Activated T-cell treated with anti-CD3 and anti-CD28 coated beads, Interleukin-2, amount 50 U/mL, for 48 hours (primary cell): ENCODE measurements at places on chromosomes 5 and 9.

GRCh38 chr9:133700819-133701320 is 37.3 kb downstream of the SARDH start:
- DNase-seq = no peak

GRCh38 chr5:106601620-106602019 is 1069.1 kb downstream of the EFNA5 start:
- no peak for DNase-seq

DNA sequence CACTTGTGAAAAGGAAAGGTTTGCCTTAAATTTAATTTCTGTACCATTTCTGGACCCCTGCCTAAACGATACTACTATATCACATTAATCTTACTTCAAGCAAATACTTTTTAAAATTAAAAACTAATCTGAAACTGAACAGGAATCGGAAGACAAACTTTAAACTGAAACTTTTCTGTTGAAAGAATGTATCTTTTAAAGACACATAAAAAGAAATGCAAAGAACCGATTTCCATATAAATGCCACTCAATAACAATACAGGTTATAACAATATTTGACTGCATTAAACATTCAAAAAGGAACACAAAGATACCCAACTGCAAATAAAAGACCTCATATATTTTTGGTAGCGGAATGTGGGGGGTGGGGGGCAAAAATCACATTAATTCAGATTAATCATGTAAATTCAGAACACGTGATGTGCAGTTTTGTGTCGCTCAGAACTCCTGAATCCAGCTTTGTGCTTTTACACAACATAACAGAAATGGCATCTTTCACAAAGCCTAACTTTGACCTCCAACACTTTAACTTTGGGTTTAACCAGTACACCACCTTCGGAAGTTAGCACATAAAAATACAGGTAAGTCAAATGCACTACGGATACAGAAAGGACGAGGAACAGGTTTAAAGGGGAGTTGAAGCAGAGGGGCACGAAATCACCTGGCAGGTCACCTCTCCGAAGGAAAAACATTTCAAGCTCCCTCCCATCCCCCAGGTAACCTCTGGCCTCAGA is 925 bp downstream of the LIFR start:
- no peak for DNase-seq

- no peak for DNase-seq
Observed at GRCh38 chr9:32716955-32717543, 66.3 kb upstream of the TMEM215 start.

GRCh38 chr5:120545007-120545406 is 80.9 kb downstream of the PRR16 start:
- no peak for DNase-seq

- no peak for DNase-seq
Observed at GRCh38 chr5:58407042-58407719, 52.7 kb downstream of the PLK2 start.

GRCh38 chr9:27838876-27839275 is 265.6 kb upstream of the C9orf72 start:
- no peak for DNase-seq

DNA sequence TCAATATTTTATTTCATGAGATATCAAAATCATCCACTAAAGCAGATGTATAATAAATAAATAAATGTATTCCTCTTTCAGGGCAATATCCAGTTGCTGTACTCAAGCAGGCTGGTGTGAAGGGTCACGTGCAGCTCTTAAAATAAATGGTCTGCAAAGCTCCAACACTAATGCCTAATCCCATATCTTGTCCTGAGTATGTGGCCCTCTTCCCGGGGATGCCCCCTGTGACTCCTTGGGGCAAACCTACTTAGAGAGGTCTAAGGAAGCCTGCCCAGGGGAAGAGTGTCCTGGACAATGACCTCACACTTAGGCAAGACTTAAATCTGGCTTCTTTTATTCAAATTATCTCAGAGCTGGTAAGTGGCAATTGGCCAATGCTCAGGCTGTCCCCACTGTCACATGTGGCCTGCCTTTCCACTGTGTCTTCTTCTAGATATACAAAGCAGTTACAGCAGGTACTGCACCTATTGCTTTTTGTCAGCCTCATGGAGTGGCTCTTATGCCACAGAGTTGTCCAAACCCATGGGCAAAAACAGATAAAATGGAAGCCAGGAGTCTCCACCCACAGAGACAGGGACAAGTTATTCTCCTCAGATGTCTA is 55.3 kb downstream of the SEMA5A start:
- no peak for DNase-seq

GRCh38 chr9:37997636-37998374 is 71.2 kb downstream of the SHB start:
- DNase-seq = no peak

DNA sequence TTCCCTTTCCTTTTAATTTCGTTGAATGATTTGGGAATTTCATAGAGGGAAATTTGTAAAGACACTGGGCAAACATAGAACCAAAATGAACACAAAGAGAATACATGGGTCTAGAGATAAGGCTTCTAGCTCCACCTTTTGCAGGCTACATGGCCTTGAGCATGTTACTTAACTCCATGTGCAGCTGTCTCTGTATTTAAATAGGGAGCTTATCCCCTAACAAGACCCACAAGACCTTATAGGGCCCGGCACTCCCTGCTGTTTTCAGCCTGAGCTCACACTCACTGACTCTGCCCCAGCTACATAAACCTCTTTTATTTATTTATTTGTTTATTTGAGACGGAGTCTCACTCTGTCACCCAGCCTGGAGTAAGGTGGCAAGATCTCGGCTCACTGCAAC is 30.6 kb upstream of the TLE1 start:
- DNase-seq = no peak

GRCh38 chr5:66602621-66603020 is 6.4 kb downstream of the MAST4 start:
- no peak for DNase-seq

DNA sequence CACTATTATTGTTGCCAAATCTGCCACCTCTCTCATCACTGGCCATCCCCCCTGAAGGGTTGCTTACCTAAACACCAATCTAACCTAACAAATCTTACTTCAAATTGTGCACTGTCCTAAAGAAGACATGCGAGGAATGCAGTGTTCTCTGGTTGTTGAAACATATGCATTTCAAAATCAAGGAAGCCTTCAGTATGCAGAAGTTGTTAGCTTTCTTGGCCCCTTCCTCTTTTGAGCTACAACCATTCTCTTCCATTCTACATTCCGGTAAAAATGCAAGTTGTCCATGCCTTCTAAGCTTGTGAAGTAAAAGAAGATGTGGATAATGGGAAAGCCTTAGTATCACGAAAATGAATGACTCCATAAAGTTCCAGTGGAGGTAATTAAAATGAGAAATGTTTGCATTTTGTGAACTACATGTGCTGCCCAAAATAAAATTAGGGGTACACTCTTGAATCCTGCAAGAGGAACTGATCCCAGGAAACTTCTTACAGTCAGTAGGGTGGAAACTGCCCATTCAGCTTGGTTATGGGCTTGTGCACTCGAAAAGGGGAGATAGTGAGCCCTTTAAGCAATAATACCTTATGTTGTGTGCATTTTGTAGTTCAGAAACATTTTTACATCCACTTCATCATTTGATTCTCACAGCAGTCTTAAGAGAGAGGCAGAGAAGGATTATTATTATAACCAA is 77.6 kb upstream of the ADRB2 start:
- DNase-seq = no peak

- DNase-seq = no peak
Observed at GRCh38 chr9:14313951-14314423, at the start of gene NFIB. NFIB (minus strand) TSS chr9:14314141; CDS start chr9:14313511, 630 bp downstream.

DNA sequence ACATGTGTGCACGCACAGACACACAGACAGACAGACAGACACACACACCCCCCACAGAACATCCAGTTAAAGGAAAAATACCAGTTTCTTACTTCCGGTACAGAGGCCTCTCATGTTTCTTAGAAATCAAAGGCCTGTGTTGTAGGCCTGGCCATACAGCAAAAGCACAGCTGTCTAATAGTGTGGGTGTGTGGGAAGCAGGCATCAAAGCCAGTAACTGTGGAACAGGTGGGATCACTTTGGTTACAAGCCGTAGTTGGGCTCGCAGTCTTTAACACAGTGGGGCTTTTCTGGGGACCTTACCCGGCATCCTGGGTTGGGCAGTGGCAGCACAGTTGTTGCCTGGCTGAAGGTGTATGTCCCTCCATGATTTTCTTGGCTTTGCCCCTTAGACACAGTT is 55.2 kb downstream of the FBXL7 start:
- no peak for DNase-seq

DNA sequence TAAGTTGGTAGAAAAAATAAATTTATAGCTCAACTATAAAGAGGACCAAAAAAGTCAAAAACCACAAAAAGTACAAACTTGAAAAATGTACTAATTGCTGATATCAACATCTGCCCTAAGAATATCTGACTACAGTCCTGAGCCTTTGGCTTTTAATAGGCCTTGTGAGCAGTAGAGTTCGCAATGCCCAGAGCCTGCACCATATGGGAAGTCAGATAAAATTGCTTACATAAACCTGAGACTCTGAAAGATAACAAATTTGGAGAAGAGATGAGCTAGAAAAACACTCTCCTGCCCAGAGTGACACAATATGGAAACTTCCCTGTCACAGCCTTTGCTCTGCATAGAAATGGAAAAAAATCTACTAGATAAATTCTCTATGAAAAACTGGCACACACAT is 368.0 kb upstream of the GRIN3A start:
- no peak for DNase-seq

- DNase-seq = no peak
Observed at GRCh38 chr5:119385536-119386128, 29.8 kb downstream of the TNFAIP8 start.

GRCh38 chr9:128099932-128100491 is 27.5 kb downstream of the PTGES2 start:
- DNase-seq = no peak
